Right ventricle myocardium superior (tissue), 1 donor: ENCODE measurements at places on chromosomes 11 and 22. TPM values are rescaled to one million over a fixed set of nuclear protein-coding genes. Genes with fewer than 3 reads are reported as not detected.

Gene THY1
- 1.5 TPM for total RNA-seq

Gene CFAP300
- 0.38 TPM for total RNA-seq

Gene LSP1
- 23.0 TPM for total RNA-seq

Gene C11orf97
- total RNA-seq = not detected

Gene PKP3
- total RNA-seq = 0.86 TPM

Gene TMPRSS6
- total RNA-seq = not detected

Gene CPT1A
- 77.1 TPM for total RNA-seq

Gene DEPDC7
- total RNA-seq = 0.32 TPM

Gene NTM
- 1.5 TPM for total RNA-seq

Gene MAJIN
- total RNA-seq = not detected

Gene LMNTD2
- total RNA-seq = 0.22 TPM

Gene MUC5B
- not detected for total RNA-seq
